CD4-positive, alpha-beta T cell (primary cell): ENCODE measurements at places on chromosomes 13 and 19.
A peak's percentile ranks its signal among the peaks of the same experiment; 100 is the strongest.

GRCh38 chr13:35342440-35342839 lies 134.0 kb downstream of the MAB21L1 start:
- no peak for DNase-seq

- no peak for DNase-seq
These were observed 2.4 kb downstream of the TIMM13 start for GRCh38 chr19:2424686-2425621.

DNA sequence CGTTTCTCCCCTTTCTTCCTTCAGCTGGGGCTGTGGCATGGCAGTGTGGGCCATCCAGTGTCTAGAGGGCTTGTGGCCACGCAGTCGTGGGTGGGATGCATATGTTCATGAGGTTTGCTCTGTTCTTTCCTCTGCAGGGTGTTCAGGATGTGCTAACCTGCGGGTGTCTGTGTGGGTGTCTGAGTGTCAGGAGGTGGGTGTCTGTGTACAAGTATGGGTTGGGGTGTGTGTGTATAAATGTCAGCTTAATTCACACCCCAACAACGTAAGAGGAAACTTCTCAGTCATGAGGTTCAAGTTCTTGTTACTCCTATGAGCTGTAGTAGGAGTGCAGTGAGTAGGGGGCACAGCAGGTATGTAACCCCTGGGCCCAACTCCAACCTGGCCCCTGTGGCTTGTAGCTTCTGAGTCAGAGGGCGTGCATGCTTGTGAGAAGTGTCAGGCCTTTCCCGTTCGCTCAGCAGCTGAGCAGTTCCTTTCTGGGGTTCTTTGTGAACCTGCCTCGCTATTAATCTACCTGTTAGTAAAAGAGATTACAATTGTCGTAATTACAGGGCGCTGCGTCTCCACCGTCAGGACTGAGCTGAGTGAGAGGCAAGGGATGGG lies 49.1 kb downstream of the NFIX start:
- DNase-seq = peak; percentile 83

DNA sequence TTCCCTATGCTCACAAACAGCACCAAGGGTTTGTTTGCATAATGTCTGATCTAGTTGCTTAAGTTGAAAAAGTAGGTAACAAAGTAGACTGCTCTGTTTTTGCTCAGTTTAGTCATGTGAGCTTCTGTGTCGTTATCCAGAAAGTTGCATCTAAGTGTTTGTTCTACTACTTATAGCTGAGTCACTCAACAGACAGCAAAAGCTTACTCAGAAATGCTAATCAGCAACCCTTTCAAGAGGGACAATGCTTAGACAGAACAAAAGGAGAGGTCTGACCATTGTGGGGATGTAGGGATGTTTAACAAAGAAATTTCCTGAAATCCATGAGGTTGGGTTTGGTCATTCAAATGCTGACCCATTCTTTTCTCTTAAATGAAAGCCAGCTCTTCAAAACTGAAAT lies 106.4 kb downstream of the ATP8A2 start:
- no peak for DNase-seq

- no peak for DNase-seq
These were observed 19.9 kb downstream of the NWD1 start for GRCh38 chr19:16739546-16739945.

DNA sequence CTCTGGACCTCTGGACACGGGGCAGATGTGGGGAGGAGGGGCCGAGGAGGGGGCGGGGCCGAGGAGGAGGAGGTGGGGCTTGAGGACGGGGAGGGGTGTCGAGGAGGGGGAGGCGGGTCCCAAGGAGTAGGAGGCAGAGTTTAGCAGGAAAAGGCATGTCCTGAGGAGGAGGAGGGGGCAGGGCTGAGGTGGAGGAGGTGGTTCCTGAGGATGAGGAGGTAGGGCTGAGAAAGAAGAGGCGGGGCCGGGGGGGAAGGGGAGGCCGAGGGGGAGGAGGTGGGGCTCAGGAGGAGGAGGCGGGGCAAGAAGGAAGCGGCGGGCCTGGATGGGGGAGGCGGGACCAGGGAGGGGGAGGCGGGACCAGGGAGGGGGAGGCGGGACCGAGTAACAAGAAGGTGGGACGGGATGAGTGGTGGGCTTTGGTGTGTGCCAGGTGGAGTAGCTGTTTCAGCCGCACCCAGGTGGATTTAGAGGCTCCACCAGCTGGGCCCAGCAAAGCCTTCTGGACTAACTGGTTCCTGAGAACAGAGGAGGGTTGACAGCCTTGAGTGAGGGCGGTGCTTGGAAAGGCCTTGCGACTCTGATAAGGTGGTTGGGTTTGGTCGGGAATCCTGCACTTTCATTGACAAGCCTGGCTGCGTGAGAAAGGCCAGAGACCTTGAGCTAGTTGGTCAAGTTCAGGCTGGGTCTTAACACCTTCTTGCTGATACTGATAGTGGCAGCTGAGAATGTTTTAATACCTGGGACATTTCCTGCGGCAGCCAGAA lies 7.7 kb downstream of the TECR start:
- DNase-seq = no peak

DNA sequence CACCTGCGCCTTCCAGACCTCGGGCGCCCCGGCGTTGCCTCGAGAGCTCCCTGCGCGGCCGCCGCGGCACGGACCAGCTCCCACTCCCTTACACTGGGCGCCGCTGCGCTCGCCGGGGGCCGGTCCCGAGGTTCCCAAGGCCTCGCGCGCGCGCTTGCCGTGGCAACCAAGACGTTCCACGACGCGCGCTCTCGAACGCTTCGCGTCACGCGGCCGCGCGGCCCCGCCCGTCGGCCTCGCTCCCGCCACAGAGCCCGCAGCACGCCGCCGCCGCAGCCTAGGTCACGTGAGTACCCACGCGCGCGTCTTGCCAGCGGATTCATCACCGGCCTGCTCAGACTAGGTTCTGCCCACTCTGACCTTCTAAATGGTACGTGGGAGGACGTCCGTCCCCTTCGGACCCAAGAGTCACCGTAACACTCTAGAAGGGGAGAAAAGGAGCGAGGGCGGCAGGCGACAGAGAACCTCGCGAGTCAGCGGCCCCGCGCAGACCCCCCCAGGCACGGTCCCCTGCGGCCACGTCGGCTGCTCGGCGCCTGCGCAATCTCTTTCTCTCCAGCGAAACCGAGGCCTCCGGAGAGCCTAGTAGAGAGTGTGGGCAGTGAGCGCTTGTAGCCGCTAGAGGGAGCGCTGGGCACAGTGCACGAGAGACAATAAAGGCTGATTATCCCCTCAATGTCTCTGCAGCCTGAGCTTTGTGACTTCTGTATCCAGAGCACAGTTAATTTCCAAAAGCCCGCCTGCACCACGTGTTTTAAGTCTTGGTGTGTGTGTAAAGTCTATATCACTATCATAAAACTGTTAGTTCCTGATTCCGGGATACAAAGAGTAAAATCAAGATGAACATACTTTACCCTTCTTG lies at the start of gene SPART:
Gene SPART (minus strand): TSS at position 173 of the 862 bp plus-strand sequence. CDS start 10,564 bp downstream, outside the sequence.
- peak; percentile 92 for DNase-seq

GRCh38 chr19:32223595-32224370 lies 121.6 kb upstream of the ZNF507 start:
- no peak for DNase-seq

DNA sequence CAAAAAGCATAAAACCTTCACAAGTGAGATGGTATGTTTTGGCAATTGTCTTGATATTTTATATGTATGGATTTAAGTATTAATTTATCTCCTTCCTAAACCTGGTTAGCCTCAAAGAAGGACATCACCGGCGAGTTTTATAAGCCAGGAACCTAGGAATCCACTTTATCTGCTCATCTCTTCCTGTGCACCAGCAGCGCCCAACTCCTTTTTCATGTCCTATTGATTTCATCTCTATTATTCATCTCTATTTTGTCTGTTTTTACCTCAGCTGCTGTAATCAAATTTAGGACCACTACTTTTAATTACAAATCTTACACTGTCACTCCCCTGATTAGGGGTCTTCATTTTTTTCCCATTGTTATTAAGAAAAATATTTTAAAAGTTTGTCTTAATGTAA lies 286.4 kb downstream of the DACH1 start:
- DNase-seq = no peak

DNA sequence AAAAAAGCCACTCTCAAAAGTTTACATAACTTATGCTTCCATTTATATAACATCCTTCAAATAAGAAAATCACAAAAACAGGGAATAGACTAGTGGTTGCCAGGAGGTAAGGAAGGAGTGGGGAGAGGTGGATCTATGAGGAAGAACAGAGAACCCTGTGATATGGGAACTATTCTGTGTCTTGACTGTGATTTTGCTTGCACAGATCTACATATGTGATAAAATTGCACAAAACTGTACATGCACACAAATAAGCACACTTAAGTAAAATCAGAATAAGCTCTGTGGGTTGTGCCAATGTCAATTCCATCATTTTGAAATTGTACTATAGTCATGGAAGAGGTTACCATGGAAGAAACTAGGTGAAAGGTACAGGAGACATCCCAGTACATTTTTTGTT lies 121.6 kb upstream of the SGCG start:
- DNase-seq = no peak

DNA sequence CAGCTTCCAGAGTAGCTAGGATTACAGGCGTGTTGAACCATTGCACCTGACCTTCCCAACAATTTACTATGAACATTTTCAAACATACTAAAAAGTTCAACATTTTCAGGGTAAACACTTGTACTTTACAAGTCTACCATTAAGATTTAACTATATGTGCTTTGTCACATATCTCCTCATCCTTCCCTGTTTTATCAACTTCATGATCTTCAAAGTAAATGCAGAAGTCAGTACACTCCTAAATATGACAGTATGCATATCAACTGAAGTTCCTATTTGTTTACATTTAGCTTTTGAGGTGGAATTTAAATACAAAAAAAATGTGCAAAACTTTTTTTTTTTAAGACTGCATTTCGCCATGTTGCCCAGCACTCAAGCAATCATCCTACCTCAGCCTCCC lies 18.5 kb downstream of the LNX2 start:
- no peak for DNase-seq

GRCh38 chr13:75794663-75795062 lies 158.5 kb downstream of the LMO7 start:
- DNase-seq = no peak

DNA sequence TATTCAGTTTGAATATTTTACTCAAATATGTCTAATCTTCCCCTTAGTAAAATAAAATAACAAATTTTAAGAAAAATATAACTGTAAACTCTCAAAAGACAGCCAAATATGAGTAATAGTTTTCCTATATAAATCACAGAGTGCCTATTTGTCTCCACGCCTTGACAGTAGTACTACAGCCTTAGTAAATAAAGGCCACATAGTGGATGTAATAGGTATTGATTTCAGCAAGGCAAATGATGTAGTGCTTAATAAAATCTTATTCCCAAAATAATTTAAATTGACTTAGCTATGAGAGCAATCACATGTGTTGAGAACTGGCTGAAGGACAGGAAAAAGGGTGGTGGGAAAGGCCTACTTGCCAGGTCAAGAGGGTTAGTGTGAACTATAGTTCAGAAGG lies 747.2 kb downstream of the OLFM4 start:
- DNase-seq = no peak

DNA sequence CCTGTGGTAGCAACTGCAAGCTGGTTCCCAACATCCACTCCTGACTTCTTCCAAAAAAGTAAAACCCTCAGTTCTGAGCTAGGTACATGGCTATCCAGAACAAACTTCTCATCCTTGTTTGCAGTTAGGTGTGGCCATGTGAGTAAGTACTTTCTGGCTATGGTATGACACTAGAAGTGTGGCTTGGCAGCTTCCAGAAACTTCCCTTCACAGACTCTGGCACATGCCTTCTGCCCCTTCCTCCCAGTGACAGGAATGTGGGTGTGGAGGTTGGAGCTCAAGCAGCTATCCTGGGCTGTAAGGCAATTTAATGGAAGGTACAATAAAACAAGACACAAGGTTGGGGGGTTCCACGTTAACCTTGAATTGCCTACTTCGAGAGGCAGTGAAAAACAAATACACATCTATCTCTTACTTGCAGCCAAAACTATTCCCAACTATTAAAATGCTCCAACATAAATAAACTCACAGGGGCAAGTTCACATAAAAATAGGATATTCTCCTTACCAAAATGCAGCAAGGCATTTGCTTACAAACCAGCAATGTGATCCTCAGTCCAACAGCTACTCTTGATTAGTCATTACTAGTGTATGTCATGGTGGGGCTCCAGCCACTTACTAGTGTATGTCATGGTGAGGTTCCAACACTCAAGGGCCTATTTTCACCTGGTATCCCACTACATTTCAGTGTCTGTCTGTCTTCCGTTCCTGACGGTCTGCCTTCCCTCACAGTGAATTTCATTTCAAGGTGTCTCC lies 3.1 kb downstream of the SMG9 start:
- DNase-seq = no peak

- DNase-seq = no peak
These were observed 544.2 kb upstream of the KLF12 start for GRCh38 chr13:74678308-74678965.

GRCh38 chr19:6413291-6413690 lies 11.3 kb downstream of the KHSRP start:
- DNase-seq = no peak

DNA sequence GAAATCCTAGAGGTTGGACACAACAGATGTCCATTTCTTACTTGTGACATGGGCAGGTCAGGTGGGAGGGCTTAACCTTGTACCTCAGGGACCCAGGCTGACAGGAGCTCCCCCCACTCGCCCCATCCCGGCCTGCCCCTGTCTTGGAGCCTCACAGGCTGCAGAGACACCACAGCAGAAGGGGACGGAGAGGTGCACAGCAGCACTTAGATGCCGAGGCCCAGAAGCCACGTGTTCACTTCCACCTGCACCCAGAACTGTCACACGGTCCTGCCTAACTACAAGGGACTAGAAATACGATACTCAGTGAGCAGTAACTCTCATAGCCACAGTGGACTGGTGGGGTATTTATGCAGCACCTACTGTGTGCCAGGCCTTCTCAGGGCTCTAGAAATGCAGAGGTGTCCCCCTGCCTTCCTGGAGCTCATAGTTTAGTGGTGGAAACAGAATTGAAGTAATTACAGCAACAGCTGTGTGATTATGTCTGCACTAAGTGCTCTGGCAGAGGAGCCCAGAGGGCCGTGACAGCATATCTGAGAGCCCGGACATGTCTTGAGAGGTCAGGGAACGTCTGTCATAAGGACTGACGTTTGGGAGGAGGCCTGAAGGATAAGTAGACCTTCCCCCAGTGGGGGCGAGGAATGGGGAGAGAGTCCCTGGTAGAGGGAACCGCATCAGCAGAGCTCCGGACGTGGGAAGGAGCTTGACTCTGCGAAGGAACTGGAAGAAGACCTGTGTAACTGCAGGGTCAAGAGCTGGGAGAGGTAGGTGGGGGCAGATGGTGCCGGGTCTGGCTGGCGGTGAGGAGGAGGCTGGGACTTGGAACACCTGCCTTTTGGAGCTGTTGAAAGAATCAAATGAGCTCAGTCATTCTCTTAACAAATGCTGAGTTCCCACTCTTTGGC lies 130.0 kb downstream of the SIPA1L3 start:
- no peak for DNase-seq

GRCh38 chr19:14136509-14137281 lies at the start of gene ASF1B:
Gene ASF1B (minus strand): TSS chr19:14136589. CDS start chr19:14136456, 133 bp downstream.
- DNase-seq = peak; percentile 94

- no peak for DNase-seq
These were observed 41.8 kb downstream of the TPT1 start for GRCh38 chr13:45299194-45299593.

- DNase-seq = no peak
These were observed 2.0 kb downstream of the UHRF1 start for GRCh38 chr19:4911314-4911713.
